ENCODE measurements at places on chromosomes 2 and 18.

GRCh38 chr2:5885451-5886173 is 193.4 kb downstream of the SOX11 start:
- no peak for DNase-seq

DNA sequence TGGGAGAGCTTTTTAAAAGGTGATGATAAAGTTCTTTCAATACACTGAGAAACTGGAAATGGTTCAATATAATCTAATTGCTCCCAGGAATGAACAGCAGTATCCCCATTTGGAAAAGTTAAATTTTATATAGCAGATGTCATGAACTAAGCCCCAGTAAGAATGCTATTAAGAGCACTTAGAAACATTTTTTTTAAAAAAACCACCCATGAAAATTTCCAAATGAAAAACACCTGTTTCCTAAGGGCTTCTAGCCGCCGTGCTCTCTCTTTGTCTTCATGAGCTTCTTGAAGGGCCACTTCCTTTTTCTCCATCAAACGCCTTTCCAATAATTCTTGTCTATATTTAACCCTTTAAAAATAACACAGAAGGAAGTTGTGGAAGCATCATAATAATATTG is 77.0 kb downstream of the UPP2 start:
- no peak for DNase-seq

DNA sequence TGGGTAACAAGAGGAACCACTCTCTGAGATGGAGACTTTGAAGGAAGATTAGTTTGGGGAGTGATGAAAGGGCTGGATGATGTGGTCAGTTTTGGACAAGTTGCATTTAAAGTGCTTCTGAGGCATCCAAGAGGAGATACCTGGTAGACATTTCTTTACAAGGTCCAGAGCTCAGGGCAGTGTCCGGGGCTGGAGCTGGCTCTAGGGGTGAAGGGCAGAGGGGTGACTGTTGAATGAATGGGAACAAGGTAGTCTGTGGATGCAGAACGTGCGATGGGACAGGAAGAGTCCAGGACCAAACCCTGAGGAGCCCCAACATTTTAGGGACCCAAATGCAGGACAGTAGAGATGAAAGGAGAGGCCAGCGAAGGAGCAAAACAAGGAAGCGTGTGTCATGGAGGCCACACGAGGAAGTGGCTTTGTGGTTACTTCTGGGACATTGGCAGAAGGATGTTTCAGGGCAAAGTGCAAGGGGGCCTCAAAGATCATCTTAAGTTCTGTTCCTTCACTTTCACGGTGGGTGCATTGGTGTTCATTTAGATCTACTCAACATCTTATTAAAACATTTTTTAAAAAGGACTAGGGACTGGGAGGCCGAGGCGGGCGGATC is 13.6 kb upstream of the GPR35 start:
- DNase-seq = no peak

- no peak for DNase-seq
Observed at GRCh38 chr2:220662431-220662830, 909.7 kb downstream of the EPHA4 start.

GRCh38 chr2:241895712-241896641 is 26.4 kb downstream of the RTP5 start:
- no peak for DNase-seq

GRCh38 chr2:12391116-12391515 is 325.6 kb upstream of the TRIB2 start:
- DNase-seq = no peak

GRCh38 chr2:29747786-29748470 is 173.5 kb downstream of the ALK start:
- no peak for DNase-seq

DNA sequence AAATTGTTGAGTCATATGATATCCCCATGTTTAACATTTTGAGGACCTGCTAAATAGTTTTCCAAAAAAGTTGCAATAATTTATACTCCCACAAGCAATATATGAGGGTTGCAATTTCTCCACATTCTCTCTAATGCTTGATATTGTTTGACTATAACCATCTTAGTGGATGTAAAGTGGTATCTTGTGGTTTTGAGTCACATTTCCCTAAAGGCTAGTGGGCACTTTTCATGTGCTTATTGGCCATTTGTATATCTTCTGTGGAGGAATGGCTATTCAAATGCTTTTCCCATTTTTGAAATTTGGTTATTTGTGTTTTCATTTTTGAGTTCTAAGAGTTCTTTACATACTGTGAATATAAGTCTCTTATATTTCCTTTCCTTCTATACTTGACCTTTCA is 82.7 kb downstream of the SCG2 start:
- DNase-seq = no peak

GRCh38 chr2:219471476-219472371 is 27.0 kb upstream of the GMPPA start:
- DNase-seq = no peak

DNA sequence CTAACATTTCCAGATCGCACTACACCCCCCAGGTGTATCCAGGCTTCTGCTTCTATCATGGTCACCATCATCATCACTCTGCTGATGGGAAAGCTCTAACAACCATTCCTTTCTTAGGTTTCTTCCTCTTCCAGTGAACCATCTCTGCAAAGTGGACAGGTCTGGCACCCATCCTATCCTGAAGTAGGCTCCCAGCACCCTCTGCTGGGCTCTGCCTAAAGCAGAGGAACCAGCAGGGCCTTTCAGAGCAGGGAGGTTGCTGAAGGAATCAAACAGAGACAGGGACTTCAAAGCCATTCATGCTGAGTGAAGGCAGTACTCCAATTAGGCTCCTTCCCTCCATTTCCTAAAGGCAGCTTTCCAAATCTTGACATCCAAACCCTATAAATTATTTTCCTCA is 27.2 kb upstream of the SATB2 start:
- no peak for DNase-seq

- DNase-seq = no peak
Observed at GRCh38 chr18:55515214-55515613, 72.8 kb downstream of the TCF4 start.

DNA sequence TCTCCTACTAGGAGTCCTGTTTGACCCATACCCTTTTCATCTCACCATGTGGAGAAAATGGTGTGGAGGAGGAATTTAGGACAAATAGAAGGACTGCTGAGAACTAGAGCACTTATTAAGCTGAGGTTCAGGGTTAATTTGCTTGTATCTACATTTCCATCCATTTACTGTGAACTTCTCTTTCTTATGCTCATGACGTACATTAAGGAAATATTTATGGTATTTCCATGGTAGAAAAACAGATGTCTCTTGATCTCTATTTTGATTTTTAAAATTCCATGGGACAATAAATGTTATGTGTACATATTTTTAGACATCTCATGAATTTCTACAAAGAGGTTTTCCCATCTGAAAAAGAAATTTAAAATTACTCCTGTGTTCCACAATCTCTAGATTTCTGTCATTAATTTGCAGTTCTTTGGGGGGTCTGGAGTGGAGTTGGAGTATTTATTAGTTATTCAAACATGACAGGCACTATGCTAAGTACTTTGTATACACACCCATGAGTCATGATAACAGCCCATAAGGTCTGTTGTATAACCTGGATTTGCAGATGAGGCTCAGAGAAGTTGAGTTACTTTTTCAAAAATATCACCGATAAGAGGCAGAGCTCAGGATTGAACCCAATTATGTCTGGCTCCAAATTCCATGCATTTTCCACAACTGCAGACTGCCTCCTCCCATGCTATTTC is 112.6 kb downstream of the COPS8 start:
- DNase-seq = no peak

DNA sequence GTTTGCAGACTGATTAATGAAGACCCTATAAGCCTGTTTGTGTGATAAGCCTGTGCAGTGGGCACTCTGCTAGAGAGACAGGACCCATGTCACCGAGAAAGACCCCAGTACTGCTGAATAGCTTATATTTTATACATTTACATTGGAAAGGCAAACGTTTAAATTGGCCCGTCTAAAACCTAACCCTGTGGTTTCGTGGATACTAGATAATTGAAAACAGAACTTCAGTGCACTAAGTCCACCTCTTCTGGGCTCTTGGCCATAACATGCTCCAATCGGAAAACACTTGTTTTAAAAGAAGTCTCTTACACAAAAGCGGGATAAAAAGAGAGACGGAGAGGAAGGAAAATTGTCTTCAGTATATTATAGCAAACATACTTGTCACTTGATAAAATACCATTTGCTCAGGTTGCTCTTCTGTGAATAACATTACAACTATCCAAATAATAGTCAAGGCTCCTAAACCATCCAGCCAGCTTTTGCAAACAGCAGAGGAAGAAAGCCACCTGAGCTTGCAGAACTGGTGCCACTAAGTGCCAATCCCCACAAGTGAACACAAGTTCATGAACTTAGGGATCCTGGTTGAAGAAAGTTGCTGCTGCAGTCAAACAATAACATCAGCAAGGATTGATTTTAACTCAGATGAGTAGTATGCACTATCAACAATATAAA is 218.4 kb upstream of the FN1 start:
- no peak for DNase-seq

- DNase-seq = no peak
Observed at GRCh38 chr2:19879120-19879519, 22.7 kb downstream of the TTC32 start.

DNA sequence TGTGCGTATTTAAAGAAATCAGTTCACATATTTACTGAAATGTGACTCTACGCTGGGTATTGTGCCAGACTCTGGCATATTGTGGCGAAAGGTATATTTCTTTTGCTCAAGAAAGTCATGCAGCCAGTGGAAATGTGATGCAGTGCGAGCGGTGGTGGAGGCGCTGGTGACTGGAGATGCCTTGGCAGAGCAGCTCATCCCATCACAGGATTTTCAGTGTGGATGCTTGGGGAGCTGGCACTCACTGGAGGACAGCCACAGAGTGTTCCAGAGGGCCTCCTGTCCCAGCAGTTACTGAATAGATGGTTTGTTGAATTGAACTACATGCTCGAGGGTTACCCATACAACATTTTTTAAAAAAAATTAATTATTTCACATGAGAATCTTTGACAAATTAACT is 117.6 kb downstream of the ZNF407 start:
- DNase-seq = no peak

GRCh38 chr2:190532581-190532980 is 1.9 kb downstream of the NEMP2 start:
- no peak for DNase-seq

GRCh38 chr2:1972948-1973347 is 228.6 kb upstream of the PXDN start:
- DNase-seq = no peak

- DNase-seq = no peak
Observed at GRCh38 chr2:230205721-230206120, 14.1 kb downstream of the SP110 start.

GRCh38 chr2:45168711-45169338 is 159.6 kb upstream of the SIX2 start:
- no peak for DNase-seq

- peak; percentile 11 for DNase-seq
Observed at GRCh38 chr2:46062637-46063412, 234.4 kb upstream of the EPAS1 start.

DNA sequence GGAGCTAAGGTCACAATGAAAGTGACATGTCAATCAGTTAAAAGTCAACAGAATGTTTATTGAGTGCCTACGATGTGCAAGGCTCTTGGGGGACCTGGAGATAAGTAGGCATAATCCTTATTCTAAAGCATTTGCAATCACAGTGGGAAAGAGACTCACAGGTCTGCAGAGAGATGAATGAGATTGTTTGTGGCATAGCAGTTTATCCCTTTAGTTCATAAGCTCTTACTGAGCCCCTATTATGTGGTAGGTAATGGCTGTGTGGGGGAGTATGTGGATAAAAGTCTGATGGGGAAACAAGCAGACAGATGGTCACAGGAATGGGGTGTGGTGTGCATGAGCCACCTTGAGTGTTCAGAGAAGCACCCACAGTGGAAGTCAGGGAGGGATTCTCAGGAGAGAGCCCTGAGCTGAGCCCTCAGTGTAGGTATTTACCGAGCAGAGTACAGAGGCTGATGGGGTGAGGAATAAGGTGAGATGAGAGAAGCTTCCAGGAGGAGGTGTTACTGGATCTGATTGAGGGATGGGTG is 48.1 kb downstream of the EMILIN2 start:
- DNase-seq = no peak

- no peak for DNase-seq
Observed at GRCh38 chr2:46634905-46635304, 155.5 kb downstream of the TMEM247 start.

DNA sequence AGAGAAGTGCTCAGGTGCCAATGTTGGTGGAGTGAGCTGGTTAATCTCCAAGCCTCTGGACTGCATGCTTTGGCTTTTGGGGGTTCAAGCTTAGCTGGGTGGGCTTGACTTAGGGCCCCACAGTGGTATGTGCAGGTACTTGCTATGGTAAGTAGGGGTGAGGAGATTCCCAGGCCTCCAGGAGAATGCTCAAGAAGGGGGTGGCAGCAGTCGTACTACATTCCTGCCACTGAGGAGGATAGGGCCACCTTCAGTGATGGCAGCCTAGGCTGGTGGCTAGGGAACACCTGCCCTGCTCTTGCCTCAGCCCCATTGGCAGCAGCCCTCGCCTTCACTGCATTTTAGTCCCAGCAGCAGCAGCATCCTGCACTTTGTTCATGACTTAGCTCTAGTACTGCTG is 55.6 kb upstream of the MYL1 start:
- no peak for DNase-seq

- no peak for DNase-seq
Observed at GRCh38 chr2:40087927-40088326, 308.9 kb upstream of the THUMPD2 start.

DNA sequence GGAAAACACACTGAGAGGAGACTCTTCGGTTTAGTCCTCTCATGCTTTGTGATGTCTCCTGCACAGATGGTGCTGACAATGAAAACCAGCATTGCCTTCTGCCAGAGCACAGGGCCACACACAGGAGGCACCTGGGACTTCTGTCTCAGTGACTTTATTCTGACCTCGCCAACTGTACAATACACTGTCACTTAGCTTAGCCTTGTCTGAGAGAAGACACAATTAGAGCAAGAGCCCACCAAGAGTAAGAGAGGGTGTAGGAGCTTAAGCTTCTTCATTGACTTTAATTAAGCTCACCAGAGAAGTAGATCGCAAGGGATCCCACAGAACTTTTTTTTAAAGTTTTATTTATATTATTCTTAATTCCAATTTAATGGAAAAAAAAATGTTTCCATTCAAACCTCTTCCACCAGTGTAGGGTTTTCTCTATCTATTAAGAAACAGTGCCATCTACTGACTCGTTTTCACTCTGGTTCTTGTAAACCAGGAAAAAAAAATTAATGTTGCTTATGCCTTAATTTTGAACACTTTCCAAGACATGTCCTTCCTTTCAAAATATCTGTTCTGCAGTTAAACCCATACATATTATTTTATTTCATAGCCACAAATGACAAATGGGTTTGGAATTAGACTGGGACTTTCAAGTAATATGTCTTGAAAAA is 42.4 kb upstream of the DDX18 start:
- no peak for DNase-seq

All from stimulated activated CD4-positive, alpha-beta T cell treated with anti-CD3 and anti-CD28 coated beads, Interleukin-1b, Interleukin-23, amount 100 ng/mL, for 1 hour (primary cell).